ENCODE measurements at places on chromosomes 5 and 9.

DNA sequence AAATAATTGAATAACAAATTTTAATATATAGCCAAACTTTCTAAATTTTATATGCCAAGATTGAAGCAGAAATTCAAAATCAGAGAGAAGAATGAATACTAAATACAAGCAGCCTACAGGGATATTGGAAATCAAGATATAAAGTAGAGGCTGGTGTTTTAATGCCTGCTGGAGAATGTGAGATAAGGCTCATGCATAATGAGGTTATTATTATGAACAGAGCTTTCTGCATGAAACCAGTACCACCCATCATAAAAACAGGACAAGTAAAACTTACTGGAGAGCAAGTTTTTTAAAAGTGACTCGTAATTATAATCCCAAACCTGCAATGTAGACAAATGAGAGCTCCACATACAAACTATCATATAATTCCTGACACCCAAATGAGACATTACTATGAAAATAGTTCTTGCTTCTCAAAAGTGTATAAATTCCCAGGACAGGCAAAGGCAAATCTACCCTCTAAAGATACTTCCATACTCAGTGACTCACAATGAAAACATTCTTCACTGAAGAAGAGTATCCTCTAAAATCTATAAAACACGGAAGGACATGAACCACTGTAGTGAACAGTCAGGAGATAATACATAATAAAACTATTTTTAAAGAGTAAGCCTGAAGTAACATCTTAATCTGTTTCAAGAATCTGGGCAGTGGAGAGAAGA is 532.0 kb upstream of the GRAMD2B start:
- DNase-seq, result no peak

DNA sequence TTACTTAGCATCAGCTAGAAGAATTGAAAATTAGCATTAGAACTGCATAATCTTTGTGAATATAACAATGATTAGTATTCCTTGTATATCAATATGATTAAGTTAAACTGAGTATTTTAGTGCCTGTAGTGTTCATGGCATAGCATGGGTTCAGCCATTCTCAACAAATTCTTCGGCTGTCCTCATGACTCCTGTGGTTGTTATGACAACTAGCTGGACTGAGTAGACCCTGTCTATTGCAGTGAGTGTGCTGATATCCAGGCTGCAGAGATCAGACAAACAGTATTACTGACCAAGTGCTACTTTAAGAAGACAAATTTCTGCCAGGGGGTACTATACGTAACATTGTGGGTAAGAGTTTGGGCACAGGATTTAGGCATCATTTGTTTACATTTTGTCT is 125.9 kb downstream of the NUDT12 start:
- DNase-seq, result no peak

DNA sequence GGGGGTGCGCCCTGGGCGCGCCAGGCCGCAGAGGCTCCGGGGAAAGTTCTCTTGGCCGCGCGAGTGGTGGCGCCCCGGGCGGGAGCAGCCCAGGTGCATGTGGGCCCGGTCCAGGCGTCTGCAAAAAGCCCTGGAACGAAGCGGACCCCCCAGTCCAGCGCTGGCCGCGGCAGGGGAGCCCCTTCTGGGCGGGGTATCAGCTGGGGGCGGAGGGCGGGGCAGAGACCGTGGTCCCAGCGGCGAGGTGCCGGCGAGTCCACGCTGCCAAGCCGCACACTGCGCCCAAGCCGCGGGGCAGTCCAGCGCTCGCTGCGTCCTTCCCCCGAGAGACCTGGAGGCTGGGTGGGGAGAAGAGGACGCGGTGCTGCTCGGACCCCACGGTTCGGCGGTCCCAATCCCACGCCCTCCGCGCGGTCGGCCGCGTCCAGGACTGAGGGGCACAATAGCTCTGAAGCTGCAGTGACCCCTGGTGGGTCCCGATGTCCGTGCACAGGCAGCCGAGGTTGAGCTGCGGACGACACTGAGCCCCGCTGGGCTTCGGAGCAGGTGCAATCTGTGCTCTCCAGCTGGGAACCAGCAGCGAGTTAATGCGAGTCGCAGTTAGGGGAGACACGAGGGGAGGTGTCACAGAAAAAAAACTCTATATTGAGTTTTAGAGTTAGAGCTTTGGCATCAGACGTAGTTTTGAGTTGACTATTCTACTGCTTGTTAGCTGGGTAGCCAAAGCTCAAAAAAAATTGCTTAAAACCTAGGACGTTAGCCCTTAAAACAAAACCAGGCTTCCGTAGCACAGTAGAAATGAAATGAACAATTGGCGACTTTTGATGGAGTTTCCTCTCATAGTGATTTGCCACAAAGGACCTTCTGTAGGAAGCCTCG is 1.1 kb upstream of the EPB41L4A start:
- DNase-seq, result peak; percentile 15

DNA sequence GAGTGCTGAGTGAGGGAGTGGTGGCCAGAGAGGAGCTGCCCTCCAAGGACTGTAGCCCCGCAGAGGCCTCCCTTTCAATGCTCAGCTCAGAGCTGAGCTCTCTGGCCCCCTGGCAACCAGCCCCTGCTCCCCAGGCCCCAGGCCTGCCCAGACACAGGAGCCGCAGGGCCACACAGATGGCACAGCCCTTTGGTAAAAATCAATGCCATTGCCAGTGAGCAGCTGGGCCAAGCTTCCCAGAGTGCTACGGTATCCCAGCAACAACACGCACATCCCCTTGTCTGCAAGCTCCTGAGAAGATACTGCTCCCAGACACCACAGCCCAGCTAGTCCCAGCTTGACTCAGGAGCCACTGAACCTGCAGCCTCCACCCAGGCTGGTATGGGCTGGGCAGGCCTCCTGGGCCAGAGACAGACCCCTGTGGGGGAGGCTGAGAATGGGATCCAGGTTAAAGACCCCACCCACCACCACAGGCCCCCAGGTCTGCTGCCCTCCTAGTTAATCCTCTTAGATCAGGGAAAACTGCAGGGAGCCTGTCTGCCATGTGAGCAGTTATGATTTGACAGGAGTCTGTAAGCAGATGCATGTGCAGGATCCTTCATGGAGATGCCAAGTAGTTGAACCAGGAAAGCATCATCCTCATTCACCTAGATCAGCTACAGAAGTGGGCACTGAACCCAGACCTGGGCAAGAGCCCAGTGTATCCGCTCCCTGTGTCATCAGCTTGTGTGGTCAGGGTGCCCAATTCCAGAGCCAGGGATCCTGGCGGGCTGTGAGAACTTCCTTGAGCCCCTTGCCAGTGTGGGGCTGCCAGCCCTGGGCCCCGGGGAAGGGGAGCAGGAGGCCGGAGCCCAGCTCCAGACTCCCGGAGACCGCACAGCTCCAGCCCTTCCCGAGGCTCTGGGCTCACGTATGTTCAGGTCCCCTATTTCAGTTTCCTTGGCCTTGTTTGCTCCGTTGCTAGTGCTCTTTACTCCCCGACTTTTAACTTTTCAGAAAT is 26.7 kb upstream of the ADAMTS2 start:
- no peak for DNase-seq

DNA sequence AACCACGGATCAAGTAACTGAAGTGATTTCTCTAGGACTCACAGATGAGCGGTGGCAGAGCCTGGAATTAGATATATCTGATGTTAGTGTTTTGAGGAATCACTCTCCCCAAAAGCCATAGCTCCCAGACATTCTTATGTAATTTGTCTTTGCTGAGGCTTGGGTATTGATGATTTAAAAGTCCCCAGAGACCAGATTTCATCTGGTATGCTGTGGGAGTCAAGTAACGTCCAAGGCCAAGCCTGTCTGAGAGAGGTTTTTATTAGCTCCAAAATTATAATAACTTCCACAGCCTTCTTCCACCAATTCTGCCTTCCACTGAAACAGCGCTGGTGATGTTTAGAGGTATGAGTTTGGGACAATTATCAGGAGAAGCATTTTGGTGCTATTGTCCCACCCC is 21.3 kb upstream of the KCNIP1 start:
- no peak for DNase-seq

DNA sequence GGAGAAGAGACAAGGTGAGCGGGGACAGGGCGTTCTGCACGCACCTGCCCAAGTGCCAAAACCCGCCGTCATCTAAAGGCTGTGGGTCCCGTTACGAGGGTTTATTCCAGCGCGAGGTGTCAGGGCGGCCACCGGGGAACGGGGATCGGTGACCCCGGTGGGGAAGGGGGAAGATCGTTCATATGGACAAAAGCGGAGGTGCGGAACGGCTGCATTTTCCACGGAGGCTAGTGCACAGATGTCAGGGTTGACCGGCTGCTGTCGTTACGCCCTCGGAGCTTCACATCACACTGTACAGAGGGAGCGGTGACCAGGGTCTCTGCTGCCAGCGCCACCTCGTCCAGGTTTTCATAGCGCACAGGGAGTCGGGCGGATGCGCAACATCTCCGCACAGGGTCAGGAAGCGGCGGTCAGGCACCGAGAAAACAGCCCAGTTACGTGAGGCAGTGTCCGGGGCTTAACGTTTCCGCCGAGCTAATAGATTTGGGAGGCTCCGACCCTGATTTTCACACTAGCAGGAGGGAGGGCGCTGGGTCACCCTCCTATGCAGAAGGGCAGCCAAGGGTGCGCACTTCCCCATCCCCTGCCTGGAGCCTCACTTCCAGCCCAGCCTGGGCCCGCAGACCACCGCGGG is 13.5 kb downstream of the BTNL9 start:
- DNase-seq, result no peak

- DNase-seq, result no peak
Observed at GRCh38 chr5:59126016-59126707, 543.3 kb downstream of the RAB3C start.

GRCh38 chr5:169416583-169417196 is 115.8 kb upstream of the SLIT3 start:
- no peak for DNase-seq

- no peak for DNase-seq
Observed at GRCh38 chr9:72538921-72539702, 17.7 kb downstream of the TMC1 start.

DNA sequence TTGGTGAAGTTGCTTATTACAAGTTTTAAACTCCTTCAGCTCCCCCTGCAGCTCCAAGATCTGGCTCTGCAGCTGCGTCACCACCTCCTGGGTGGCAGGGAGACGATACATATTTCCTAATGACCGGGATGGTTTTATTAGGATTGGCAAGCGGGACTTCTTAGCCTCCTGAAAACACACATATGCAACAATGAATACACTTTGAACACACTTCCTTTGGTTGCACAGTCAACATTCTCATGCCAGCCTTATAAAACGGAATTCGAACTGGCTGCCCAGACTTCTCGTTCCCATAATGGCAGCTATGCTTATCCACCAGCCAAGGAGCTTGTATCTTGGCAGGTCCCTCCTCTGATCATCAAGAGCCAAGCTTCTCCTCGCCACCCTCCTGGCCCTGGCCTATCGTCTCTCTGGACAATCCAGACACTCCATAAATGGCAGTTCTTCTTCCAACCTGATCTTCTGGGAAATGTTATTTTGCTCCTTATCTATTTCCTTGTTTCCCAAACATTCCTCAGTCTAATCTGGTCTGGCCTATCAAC is 131.9 kb downstream of the CDK5RAP2 start:
- DNase-seq, result no peak

GRCh38 chr9:14846871-14847311 is 63.3 kb downstream of the FREM1 start:
- DNase-seq, result no peak

DNA sequence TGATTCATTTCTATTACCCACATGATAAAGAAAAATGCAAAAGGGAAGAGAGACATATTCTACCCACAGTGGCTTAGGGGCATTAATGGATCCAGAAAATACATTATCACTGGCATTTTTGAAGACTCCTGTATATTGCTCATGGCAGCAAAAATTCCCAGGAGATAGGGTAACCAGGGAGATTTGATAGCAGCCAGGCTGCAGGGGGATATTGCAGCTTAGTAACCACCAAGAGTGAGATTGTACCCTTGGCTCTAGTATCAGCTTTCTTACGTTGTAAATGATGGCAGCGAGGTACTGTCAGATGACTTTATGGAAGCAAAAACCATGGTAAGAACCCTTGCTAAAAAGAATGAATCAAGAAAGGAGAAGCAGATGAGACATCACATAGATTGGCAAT is 19.8 kb upstream of the ALDH1A1 start:
- no peak for DNase-seq

DNA sequence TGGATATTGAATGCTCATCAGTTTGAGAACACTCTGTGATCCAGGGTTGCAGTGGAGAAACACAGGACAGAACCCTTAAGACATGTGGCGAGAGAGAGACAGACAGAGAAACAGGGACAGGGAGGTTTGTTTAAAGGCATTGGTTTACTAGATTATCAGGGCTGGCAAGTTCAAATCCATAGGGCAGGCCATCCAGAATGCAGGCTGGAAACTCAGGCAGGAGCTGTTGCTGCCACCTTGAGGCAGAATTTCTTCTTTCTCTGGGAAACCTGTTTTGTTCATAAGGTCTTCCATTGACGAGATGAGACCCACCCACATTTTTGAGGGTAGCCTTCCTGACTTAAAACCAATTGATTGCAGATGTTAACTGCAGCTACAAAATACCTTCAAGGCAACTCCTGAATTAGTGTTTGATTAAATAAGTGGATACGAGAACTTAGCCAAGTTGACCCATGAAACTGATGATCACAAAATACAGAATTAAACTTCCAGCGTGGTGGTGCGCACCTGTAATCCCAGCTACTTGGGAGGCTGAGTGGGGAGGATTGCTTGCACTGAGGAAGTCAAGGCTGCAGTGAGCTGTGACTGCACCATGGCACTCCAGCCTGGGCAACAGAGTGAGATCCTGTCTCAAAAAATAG is 55.9 kb downstream of the NSUN2 start:
- no peak for DNase-seq

DNA sequence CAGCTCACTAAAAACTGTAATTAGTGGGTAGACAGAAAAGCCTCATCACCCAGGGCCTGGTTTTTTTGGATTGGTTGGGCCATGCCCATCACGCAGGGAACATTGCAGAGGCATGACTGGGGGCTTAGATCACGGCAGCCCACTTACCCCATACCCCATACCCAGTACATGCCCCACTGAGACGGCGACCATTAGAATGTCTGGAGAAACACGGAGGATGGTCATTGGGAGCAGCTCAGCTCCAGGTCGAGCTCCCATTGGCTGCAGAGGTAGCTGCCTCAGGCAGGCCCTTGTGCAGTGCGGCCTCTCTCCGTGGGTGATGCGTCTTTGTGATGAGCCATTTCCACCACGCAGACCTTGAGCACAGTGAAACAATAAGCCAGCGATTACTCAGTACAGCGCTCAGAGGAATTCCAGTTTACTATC is 204.0 kb downstream of the GADD45G start:
- DNase-seq, result no peak

DNA sequence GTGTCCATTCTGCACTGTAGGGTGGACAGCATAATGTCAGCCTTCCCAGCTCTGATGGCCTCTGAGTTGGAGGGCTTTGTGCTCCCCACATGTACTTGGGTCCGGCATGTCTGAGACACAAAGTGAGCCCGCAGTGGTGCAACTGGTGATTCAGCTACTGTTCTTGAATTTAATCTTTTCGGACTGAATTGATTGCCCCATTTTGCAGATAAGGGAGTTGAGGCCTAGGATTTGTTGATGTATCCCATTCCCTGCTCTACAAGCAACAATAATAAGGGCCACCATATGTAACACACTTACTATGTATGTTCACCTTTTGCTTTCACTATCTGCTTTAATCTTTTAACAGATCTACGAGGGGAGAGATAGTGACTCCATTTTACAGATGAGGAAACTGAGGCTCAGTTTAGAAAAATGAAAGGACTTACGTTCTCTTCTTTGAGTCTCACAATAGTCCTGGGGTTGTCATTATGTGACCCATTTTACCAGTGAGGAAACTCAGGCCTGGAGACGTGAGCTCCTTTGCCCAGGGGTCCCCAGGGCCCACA is 4.5 kb downstream of the GSN start:
- DNase-seq, result no peak

- no peak for DNase-seq
Observed at GRCh38 chr5:23996525-23996924, 489.1 kb downstream of the PRDM9 start.

All from cortex of kidney (tissue), 1 donor.